ENCODE measurements at places on chromosomes 12 and 14.

DNA sequence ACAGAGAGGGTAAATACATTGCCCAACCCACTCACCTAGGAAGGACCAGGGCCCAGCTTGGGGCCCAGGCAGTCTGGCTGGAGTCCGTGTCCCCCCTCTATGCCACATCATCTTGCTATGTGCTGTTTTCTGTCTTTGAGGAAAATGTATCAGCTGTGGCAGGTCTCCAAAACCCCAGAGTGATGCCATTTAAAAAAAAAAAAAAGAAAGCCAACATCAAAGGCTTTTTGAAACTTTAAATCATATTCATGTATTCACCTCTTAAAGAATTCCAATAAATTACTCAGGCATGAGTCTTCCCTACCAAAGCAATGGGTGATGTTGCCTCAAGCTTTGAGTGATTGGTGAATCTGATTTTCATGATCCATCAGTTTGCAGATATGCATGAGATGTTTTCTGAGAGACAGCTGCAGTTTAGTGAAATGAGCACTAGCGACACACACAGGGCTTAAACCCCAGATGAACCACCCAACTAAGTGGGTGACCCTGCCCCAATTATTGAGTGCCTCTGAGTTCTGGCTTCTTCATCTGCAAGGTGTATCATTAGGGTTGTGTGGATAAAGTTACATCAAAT is 6.1 kb downstream of the KRT81 start:
- DNase-seq: no peak

DNA sequence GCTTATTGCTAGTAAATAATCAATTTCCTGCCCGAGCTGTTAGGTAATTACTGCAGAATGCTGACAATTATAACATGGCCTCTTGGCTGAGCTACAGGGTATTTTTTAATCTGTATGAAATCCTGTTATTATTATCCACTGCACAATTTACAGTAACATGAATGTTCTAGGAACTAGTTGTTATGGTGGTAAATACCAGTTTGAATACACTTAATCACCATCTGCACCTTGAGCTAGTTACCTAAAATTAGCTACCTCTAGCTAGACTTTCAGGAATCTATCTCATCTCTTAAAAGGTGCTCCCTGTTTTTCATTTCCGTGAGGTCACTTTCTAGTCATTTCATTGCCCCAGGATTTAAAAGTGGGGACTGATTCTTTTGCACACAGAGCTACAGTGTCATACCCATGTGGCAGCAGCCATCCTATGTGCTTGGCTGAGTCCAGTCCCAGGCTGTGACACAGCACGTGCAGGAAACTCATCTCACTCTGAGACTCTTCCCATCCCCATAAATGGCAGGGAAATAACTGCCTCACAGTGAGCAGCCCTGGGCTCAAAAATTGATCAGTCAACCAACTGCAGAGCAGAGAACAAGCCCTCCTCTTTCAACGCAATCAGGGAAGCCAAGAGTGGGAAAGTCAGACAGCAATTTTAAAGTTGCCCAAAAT is 37.6 kb downstream of the DCP1B start:
- no peak for DNase-seq

DNA sequence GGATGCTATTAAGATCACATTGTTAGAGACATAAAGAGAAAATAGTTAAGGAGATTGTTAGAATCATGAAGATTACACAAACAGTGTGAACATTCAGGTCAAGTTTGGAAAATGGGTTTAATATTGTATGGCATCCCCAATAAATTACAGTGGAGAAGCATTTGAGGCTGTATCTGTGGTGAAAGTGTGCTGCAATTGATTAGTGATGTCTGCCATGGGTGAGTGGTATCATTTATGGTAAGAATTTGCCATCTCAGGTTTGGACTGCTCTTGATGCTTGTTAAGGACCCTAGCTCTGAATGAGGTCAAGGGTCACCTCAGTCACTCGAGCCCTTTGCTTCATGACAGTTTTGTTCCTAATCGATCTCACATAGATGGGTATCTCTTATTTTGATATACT is 265.7 kb upstream of the SRRM4 start:
- no peak for DNase-seq

GRCh38 chr12:47824198-47824597 is 4.5 kb upstream of the HDAC7 start:
- DNase-seq: no peak

- no peak for DNase-seq
These were observed 39.9 kb downstream of the RIN3 start for GRCh38 chr14:92553438-92553837.

GRCh38 chr12:52427083-52427482 is 7.1 kb downstream of the KRT75 start:
- DNase-seq: no peak

- no peak for DNase-seq
These were observed 2.7 kb downstream of the SPRYD3 start for GRCh38 chr12:53076461-53076860.

GRCh38 chr14:50955373-50956043 is 11.2 kb upstream of the PYGL start:
- no peak for DNase-seq

DNA sequence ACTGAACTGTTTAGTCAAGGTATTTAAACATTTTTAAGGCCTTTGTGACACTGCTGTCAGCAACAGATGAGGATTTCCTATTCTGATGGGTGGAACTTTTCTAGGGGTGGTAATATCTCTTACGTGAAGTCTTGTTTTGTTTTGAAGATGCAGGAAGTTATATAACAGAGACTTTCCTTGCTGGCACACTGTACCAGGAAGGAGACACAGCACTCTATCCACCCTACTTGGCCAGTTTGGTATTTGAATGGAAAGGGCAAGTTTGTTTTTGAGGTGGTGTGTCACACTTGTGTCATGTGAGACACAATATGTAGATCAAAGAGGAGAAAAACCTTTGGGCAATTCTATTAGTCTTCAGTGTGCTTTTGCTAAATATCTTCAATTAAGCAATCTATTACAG is 51.6 kb upstream of the SRP54 start:
- no peak for DNase-seq

GRCh38 chr14:35383569-35384454 is 20.7 kb downstream of the NFKBIA start:
- no peak for DNase-seq

GRCh38 chr12:54762390-54762789 is 91.9 kb upstream of the MUCL1 start:
- no peak for DNase-seq

GRCh38 chr12:52740584-52740983 is 36.6 kb downstream of the KRT76 start:
- no peak for DNase-seq

Measured in NCI-H1417 treated with DMSO at 0.1 percent for 48 hours (cell line).